ENCODE measurements at places on chromosomes 2 and 18.
A peak's percentile ranks its signal among the peaks of the same experiment; 100 is the strongest.

GRCh38 chr2:220148471-220149248 lies 521.2 kb downstream of the SLC4A3 start:
- DNase-seq = no peak

GRCh38 chr2:44772669-44773378 lies 168.7 kb upstream of the SIX3 start:
- DNase-seq = no peak

- no peak for DNase-seq
Observed at GRCh38 chr2:236575510-236575909, 5.9 kb downstream of the ACKR3 start.

- DNase-seq = no peak
Observed at GRCh38 chr2:100653449-100654035, 90.7 kb downstream of the PDCL3 start.

DNA sequence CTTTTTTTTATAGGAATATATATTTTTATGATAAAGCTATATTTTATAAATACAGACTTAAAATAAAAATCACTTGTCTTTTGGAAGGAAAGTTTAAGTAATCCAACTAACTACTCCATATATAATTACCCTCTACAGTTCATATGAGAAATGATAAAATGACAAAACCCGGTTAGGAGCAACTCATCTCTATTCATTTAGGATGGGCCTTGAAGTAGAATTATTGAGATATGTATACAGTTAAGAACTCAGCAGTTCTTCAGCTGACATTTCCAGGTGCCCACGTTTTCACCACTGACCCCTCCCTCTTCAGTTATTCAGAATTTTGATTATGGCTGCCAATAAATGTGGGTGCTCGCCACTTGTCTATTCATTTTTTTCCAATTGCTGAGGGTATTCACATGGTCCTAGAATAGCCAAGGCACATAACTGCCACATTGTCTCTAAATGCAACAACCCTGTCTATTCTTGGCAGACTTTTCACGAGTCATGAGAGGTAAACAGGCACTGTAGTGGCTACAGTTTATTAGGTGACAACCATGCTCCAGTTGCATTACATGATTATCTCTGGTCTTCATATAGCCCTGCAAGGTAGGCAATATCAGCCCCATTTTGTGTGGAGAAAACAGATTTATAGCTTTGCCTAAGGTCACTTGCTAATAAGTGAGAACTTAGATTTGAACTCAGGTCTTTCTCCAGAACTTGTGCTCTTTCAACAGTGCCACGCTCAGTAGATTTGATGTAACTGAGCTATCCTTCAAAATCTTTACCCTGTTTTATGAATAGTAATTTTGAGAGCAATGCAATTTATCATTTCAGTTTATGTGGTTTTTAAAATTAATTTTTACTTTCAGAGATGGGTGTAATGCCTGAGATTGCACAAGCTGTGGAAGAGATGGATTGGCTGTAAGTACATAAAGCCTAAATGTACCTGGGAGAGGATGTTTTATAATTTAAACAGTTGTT lies 2.9 kb downstream of the DDX1 start:
- no peak for DNase-seq

DNA sequence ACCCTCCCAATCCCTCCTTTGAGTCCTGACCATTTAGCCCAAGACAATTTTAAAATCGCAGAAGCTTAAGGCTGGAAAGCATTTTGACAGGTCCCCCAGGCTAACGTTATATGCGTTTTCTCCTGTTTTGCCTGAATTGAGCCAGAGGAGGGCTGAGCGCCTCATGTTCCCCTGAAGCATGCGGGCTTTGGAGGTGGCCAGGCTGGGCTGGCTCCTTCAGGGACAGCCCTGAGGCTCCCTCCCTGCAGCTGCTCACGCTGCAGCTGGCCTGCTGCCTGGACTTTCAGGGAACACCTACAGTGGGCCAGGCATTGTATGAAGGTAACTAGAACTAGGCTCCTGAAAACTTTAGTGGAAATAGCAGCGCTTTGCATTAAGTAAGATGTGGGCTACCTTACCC lies 179.2 kb downstream of the ACKR3 start:
- no peak for DNase-seq

- DNase-seq = no peak
Observed at GRCh38 chr2:205403244-205403825, 279.0 kb upstream of the NRP2 start.

- no peak for DNase-seq
Observed at GRCh38 chr2:231673348-231673770, 35.0 kb upstream of the PTMA start.

- no peak for DNase-seq
Observed at GRCh38 chr2:185700883-185701282, 37.7 kb upstream of the FSIP2 start.

DNA sequence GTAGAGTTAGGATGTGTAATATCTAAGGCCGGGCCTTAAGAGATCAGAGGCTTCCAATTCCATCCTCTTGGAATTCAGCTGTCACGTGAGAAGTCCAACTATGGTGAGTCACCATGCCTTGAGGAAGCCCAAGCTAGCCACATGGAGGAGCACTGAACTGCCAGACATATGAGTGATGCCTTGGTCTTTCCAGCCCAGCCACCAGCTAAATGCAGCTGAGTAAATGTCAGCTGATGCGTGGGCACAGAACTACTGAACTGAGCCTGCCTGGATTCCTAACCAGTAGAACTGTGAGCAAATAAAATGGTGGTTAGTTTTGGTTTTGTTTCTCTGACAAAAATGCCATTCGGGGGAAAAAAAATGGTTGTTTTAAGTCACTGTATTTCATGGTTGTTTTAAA lies 153.7 kb upstream of the SERTAD2 start:
- no peak for DNase-seq

GRCh38 chr18:55012008-55012407 lies 52.7 kb upstream of the CCDC68 start:
- DNase-seq = no peak

DNA sequence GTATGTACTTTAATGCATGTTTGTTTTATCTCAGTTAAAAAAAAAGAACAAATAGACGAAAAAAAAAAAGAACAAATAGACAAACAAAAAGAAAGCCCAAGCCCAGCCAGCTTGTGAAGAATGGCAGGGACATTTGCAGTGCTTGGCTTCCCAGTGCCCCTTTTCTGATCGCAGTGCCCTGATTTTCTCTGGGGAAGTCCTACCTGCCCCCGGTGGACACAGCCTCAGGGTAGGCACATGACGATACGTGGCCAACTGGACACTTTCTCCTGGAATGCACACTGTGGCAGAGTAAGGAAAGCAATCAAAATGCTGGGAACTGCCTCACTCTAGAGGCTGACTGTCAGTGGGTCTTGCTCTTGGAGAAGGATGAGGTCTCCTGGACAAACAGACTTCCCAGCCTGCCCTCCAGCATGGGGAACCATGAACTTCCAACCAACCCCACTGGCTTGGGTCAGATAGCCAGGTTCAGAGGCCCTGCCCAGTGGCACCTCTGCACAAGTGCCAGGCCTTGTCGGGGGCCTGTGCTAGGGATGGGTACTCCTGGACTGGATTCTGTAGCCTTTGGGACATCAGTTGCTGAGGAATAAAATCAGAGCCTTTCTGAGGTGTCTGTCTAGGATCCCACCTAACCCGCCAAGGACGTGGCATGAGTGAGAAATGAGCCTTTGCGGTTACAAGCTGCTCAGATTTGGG lies 76.7 kb downstream of the INHBB start:
- peak; percentile 13 for DNase-seq

- no peak for DNase-seq
Observed at GRCh38 chr2:237456200-237456843, 30.7 kb upstream of the MLPH start.

- DNase-seq = no peak
Observed at GRCh38 chr2:85827879-85828569, 60.8 kb downstream of the ST3GAL5 start.

GRCh38 chr2:109069331-109070194 lies 59.4 kb upstream of the SH3RF3 start:
- no peak for DNase-seq

GRCh38 chr2:149586898-149587219 lies 716 bp downstream of the MMADHC start:
- no peak for DNase-seq

GRCh38 chr2:195871326-195871725 lies 197.3 kb downstream of the DNAH7 start:
- no peak for DNase-seq

DNA sequence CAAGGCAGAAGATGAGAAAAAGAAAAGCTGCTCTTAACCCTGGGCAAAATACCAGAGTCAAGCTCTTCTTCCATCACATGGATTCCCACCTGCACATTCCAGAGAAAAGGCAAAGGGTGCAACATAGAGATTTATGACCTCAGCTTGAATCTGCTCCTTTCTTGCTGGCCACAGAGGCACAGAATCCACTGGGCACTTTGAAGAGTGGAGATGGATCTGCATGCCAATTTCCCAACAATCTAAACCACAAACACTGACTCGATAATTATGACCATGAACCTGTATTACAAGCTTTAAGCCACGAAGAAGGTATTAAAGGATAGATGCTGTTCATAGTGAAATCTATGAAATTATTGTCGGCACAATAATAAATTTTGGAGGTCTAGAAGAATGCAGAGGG lies 237.3 kb downstream of the PID1 start:
- DNase-seq = no peak

GRCh38 chr18:13811993-13812392 lies 12.0 kb upstream of the MC5R start:
- no peak for DNase-seq

All from dorsolateral prefrontal cortex (tissue), 122 donors.